ENCODE measurements at places on chromosomes 16 and 17.
A peak's percentile ranks its signal among the peaks of the same experiment; 100 is the strongest.

GRCh38 chr17:64497565-64498035 is 746 bp upstream of the POLG2 start:
- DNase-seq = no peak

DNA sequence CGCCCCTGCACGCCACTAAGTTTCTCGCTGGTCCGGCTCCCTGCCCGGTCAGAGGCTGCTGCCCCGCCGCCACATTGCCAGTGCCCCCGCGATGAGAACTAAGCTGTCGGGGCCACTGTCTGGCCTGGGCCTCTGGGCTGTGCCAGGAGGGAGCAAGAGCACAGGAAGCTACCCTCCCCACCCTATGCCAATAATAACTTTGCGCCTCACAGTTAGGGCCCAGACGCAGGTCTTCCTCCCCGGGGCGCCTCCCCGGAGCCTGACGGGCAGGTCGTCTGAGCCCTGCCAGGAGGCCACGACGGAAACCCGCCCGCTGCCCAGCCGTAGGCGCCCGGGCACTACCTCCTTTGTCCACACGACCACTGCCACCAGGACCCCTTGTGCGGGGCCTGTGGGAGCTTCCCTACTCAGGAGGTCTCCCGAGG is 1.5 kb downstream of the ZFPM1 start:
- DNase-seq = no peak

GRCh38 chr16:7107436-7107835 is 225.2 kb upstream of the RBFOX1 start:
- no peak for DNase-seq

GRCh38 chr16:642189-643049 is 791 bp downstream of the MCRIP2 start:
- DNase-seq = no peak

DNA sequence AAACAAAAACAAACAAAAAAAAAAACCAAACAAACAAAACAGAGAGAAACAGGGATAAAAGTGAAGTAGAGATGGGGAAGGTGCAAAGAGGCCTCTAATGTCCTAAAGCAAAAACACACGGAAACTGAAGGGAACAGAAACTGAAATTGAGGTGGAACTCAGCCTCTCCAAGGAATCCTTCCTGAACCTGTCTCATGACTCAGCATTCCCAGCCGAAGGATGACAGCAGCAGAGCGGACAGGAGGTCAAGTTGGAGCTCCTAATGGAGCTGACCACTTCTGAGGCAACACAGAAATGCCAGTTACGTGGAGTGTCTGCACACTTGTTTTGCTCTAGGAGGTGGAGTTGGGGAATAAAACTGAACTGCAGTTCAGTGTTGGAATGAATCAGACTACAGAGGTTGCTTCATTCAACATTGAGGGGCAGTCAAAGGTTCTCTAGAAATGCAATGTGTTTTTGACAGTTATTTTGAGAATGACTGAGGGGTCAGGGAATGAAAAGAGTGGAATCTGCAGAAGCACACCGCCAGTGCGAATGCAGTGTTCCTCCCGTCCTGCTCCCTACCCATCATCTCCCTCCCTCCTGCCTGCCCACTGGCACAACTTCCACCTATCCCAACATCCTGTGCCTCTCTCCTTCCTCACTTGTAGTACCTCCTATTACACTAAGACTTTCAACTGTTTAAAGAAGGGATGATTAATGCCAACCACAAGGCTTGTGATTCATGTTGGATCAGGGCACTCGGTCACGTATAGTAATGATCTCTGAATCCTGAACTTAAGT is 6.3 kb downstream of the UBE2O start:
- no peak for DNase-seq

DNA sequence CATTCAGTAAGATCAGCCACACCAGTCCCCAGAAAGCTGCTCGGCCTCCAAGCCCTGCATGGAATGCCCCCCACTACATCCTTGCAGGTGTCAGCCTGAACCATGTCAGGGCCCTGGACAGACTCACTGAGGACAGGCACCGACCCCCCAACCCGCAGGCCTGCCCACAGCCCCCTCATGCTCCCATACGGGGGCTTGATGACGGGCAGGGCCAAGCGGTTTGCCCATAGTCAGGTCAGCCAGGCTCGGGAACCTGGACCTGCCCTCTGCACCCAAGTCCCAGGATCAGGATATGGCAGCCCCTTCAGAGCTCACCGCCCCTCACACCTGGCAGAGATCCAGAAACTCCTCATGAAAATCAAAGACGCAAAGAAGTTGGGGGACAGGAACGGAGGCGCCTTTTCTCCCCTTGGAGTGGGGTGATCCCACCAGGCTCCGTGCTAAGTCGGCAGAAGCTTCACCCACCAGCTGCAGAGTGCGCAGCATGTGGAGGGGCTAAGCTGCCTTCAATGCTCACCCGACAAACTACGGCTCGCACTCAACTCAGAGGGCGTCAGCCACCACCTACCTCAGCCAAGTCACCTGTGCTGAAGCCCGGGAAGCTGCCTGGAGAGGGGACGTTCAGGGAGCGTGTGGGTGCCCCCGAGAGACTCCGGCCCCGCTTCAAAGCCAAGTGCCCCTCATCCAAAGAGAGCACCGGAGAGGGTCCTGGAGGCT is 26.5 kb downstream of the GNPTG start:
- no peak for DNase-seq

DNA sequence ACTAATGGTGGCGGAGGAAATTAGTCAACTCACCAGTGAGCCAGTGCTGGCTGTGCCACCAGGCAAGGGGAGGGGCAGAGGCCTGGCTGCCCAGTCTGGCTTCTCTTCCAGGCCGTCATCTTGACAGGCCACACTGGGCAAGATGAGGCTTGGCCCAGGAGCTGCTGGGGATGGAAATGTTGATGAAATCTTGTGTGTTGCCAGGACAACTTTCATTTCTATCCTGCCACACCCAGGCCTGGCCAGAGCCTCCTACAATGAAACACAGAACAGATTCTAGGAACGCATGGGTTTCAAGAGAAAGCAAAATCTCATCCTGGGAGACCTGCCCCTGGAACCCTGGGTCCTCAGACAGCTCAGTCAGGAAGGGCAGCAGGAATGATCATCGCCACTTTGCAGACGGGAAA is 9.3 kb downstream of the HEXIM2 start:
- DNase-seq = no peak

DNA sequence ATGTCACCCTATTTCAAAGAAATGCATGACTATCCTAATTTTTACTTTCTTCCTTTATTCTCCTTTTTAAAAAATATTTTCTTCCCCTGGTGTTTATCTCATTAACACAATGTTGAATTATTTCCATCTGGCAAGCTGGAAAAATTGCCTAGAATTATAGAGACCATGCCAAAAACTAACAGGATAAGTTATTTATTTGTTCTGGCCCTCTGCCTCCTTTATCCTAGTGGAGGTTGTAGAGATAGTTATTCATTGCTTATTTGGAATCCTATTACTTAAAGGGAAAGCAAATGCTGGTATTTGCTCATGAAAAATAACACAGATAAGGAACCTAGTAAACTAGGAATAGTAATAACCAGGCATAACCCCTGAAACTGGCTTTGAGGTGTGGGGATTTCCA is 684.9 kb upstream of the KIF2B start:
- no peak for DNase-seq

- DNase-seq = no peak
Measured at GRCh38 chr17:66507982-66508760, 205.8 kb downstream of the PRKCA start.

DNA sequence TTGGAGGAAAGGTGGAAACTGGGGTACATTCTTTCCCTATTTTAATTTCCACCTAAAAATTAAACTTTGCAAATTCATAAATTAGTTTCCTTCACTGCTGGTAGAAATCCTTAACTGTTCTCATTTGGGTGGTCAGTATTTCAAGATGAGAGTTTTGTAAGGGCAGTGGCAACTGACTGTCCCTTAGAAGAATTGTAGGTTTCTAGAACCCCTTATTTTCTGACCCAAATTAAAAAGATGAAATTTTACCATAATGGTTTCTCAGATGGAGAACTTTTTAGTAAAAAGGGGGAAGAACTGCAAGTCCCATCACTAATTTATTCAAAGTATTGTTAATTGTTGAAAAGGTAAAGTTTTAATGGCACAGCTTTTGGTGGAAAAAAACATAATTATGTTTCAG is 5.6 kb downstream of the IGF2BP1 start:
- no peak for DNase-seq

DNA sequence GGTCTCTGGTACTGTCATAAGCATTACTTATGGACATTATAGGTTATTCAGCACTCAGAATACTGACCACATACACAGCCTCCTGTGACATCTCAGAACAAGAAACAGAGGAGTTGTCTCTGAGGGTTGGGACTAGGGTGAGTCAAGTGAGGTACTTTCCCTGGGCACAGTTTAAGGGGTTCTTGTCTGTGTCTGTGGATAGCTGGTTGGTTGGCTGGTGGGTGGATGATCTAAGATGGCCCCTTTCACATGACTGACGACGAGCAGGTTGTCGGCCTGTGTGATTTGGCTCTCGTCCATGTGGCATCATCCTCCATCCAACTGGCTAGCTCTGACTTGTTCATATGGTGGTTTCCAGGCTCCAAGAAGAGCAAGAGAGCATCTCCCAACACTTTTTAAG is 163.9 kb downstream of the PRKCB start:
- no peak for DNase-seq

DNA sequence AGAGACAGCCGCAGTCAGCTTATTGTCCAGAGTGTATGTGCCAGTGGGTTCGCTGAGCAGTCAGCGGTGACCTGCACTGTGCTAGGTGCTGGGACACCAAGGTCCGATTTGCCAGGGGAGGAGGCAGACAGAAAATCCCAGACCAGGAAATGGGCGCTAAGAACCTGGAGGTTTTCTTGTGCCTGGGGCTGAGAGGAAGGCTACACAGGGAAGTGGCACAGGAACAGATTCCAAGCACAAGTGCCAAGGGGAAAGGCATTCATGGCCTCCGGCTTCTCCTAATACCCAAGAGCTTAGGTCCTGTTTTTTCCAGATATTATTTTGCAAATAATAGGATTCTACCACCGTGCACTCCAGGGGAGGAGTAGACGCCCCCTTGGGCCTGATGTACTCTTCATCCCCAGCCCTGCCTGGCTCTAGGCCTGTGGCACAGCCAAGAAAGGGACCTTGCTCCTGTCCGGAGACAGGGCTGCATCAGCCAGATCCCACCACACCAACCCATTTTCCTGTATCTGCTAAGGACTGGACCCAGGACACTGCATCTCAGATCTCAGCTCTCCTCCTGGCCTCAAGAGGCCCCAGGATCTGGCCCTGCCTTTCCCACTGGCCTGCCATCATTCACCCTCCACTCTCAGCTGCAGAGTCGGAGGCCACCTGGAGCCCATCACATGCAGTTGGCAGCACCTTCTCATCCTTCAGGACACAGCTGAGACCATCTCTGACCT is 187.2 kb downstream of the NTN1 start:
- no peak for DNase-seq

GRCh38 chr16:58264961-58265479 is 29.8 kb downstream of the PRSS54 start:
- DNase-seq = no peak

DNA sequence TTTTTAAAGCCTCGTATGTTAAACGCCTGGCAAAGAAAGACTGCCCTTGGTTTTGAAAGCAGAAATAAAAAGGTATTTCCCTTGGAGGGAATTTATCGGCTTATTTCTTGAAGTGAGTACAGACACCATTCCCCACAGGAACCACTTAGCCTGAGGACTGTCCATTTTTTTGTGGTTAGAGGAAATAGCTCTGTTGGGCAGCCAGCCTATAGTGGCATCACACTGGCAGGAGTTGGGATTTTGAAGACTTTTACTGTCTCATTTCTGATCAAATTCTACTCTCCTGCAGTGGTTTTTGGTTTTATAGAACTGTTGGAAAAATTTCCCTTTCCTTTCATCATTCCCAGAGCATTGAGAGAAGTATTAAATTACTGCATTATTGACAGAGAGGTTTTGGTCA is 34.1 kb upstream of the CDC6 start:
- DNase-seq = no peak

- peak; percentile 67 for DNase-seq
Measured at GRCh38 chr17:47239967-47240651, 13.5 kb upstream of the ITGB3 start.

DNA sequence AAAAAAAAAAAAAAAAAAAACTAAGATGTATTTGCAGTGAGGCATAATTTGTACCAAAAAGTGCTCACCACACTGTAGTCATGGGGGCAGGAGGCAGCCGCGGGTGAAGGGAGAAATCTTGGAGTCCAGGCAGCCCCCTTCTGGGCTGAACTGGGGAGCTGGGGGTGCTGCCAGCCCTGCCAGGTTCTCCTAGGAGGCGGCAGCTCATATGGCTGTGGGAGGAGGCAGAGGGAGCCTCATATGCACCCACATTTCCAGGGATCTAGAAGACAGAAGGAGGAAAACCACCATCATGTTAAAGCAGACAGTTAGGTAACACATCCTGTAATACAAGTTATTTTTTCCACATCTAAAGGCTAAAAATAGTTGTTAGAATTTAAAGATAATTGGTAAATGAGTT is 16.3 kb downstream of the MAPT start:
- DNase-seq = no peak

DNA sequence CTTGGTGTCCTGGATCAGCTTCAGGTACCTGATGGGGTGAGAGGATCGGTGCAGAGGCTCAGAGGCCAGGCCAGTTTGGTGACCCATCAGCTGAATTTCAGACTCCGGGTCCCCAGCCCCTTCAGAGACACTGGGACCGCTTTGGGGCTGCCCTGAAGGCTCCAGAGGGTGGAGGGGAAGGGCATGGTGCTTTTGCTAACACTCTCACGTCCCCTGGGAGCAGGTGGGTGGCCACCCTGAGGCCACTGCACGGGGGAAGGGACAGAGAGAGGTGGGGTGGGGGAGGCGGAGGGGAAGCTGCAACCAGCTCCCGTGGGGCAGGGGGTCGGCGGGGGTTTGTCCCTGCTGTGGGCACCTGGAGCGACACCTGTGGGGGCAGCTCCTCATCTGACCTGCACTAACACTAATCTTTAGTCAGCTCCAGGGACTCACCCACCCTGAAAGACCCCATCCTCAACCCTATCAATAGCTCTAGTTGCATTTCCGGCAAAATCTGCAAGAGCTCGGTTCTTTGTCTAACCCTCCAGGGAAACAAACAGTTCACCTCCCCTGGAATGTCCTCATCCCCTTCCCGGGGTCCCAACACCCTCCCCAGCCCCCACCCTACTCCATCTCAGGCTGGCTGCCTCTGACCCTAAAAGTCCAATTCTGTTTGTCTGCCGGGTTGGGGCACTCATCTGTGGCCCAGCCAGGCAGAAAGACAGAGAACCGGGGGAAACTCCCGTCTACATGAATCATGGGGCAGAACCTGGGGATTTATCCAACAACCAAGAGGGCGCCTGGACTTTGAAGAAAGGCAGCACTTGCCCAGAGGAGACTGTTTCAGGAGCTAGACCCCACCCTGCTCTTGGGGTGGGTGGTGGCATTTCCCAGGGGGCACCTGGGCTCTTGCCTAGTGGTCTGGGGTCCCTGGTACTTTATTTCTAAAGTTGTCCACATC is 91.9 kb upstream of the CBX4 start:
- DNase-seq = no peak
